Stimulated activated CD4-positive, alpha-beta T cell treated with anti-CD3 and anti-CD28 coated beads, Interleukin-4, amount 100 ng/mL, for 48 hours (primary cell): ENCODE measurements at places on chromosomes 6 and 20.
A peak's percentile ranks its signal among the peaks of the same experiment; 100 is the strongest.

- DNase-seq: peak; percentile 56
Observed at GRCh38 chr20:38221119-38221589, 39.4 kb downstream of the KIAA1755 start.

GRCh38 chr20:5480824-5481600 is 164.3 kb upstream of the PROKR2 start:
- DNase-seq: no peak

DNA sequence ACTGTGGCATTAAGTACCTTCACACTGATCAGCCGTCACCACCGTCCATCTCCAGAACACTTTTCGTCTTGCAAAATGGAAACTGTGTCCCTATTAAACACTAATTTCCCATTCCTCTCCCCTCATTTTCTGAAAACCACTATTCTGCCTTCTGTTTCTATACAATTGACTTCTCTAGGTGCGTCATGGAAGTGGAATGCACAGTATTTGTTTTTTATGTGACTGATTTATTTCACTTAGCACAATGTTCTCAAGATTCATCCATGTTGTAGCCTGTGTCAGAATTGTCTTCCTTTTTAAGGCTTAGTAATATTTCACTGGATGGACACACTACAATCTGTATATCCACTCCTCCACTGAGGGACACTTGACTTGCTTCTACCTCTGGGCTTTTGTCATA is 53.8 kb upstream of the PDE10A start:
- DNase-seq: no peak

DNA sequence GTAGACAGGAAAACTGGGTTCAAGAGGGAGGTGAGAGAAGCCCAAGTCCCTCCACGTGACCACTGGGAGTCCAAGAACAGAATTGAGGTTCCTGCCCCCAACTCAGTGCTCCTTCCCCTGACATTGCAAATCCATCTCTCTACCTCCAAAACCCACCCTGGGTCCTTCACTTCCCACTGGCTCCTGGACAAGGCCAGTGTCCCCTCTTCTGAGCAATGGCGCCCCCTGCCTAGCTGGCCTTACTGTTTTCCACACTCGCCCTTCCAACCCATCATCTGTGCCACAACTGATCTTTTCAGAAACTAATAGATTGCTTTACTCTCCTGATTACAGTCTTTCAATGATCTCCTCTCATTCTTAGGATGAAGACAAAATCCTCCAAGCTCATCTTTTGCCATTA is 200.3 kb downstream of the ANKRD60 start:
- no peak for DNase-seq

- DNase-seq: no peak
Observed at GRCh38 chr20:45810191-45810970, 2.1 kb upstream of the UBE2C start.

GRCh38 chr6:72464791-72465691 is 156.8 kb upstream of the KCNQ5 start:
- DNase-seq: no peak

DNA sequence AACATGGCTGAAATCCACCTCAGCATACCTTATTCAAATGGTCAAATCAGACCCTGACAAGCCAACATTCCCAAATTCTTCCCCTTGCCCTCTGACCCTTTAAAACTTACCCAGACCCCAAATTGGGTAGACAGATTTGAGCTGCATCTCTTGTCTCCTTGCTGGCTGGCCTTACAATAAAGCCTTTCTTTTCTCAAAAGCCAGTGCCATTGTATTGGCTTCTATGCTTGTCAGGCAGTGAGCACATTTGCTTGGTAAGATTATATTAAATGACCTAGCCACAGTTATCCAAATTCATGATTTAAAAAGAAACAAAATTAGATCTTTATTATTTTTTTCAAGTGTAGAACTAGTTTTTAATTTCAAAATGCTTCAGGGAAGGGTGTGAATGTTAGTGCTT is 67.8 kb upstream of the FAM83B start:
- DNase-seq: no peak

GRCh38 chr6:73309785-73310502 is 44.1 kb downstream of the DPPA5 start:
- peak; percentile 66 for DNase-seq

- no peak for DNase-seq
Observed at GRCh38 chr6:16700202-16700915, 60.9 kb downstream of the ATXN1 start.

DNA sequence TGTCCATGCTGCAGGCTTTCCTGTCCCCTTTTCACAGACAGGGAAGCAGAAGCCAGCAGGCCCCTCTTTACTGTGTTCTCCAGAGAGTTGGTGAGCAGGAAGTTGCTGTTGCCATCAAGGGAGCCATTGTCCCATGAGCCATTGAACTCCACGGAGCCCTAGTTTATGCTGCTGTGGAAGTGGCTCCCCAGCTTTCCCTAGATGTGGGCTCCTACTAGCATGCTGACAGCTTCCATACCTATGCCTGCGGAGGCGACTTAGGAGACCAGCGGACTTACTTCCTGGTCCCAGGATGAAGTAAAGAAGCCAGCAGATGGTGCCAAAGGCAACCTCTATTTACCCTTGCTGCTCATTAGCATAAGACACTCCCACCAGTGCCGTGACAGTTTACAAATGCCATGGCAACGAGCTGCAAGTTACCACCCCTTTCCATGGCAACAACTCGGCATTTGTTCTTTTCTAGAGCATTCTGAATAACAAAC is 30.8 kb upstream of the FKBP1A start:
- no peak for DNase-seq

DNA sequence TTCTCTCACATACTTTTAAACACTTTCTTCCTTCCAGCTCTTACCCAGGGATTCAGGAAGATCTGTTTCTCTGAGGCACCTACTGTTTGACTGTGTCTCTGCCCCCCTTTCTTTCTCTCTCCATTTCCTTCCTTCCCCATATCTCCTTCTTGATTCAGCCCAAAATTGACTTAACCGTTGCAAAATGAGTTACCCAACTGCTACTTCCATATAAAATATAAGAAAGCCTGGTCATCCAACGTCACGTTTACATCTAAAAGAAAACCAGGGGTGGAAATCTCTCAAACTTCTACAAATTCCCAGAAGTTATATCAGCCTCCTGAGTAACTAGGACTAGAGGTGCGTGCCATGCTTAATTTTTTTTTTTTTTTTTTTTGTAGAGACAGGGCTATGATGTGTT is 95.2 kb upstream of the INSM1 start:
- DNase-seq: no peak
